ENCODE measurements at places on chromosomes 12 and 14. TPM values are rescaled to one million over a fixed set of nuclear protein-coding genes. Genes with fewer than 3 reads are reported as not detected.

CCDC197 gene
- not detected for total RNA-seq

CBX5 gene
- 45.4 TPM for total RNA-seq

OR4N2 gene
- not detected for total RNA-seq

IL22 gene
- not detected for total RNA-seq

RPL10L gene
- not detected for total RNA-seq

Measured in airway epithelial cell (primary cell).